ENCODE measurements at places on chromosomes 7 and 10.

- DNase-seq, result no peak
Observed at GRCh38 chr10:26381986-26382385, 56.2 kb upstream of the APBB1IP start.

DNA sequence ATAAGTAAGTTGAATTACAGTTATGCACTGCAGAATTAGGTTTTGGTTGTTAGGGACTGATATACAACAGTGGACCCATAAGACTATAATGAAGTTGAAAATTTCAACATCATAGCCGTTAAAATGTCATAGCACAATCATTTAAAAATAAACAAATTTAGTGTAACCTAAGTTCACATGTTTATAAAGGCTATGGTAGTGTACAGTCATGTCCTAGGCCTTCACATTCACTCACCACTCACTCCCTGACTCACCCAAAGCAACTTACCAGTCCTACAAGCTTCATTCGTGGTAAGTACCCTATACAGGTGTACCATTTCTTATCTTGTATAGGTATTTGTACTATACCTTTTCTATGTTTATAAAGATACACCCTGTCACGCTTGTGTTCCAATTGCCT lies 113.7 kb downstream of the RAB11FIP2 start:
- no peak for DNase-seq

- DNase-seq, result no peak
Observed at GRCh38 chr10:74922921-74923320, 96.5 kb downstream of the KAT6B start.

GRCh38 chr7:147541261-147541660 lies 1049.3 kb upstream of the C7orf33 start:
- no peak for DNase-seq

DNA sequence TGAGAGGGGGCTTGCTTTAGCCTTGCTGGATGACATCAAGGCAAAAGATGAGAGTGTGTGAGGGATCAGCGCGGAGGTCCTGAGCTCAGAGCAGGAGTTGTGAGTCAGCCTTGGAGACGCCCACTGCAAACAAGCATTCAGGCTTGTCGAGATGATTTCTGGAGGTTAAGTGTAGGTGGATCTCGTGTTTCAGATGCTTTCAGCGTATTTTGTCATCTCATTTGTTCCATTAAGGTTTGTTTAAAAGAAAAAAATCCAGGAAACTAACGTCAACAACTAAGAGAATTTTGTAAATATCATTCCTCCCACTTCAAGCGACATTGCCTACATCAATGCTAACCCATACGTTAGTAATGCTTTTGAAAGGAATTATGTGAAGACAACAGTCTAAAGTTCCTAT lies 715.4 kb upstream of the NRP1 start:
- no peak for DNase-seq

- no peak for DNase-seq
Observed at GRCh38 chr10:72011468-72011867, 47.3 kb downstream of the CHST3 start.

DNA sequence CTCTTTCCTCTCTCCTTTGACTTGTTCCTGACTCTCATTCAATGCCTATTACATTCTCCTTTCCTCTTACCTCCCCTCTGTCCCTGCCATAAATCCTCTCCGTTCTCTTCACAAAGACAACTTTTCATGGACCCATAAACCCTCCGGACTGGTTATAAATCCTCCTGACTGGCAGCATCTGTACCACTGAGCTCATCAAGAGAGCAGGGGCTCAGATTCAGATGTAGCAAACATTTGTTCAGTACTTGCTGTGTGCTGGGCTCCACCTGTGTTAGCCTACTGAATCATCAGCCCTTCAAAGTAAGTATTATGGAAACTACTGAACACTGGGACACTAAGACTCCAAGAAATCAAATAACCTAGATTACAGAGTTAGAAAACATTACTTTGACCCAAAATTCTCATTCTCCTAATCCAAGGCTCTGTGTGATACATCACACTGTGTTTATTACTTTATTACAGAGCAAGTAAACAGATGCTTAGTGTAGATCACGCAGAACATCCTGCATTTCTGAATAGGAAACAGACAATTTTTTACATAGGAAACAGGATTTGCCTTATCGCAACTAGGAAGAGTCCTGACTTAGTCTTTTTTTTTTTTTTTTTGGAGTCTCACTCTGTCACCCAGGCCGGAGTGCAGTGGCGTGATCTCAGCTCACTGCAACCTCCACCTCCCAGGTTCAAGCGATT lies 108.6 kb upstream of the PDE1C start:
- DNase-seq, result no peak

DNA sequence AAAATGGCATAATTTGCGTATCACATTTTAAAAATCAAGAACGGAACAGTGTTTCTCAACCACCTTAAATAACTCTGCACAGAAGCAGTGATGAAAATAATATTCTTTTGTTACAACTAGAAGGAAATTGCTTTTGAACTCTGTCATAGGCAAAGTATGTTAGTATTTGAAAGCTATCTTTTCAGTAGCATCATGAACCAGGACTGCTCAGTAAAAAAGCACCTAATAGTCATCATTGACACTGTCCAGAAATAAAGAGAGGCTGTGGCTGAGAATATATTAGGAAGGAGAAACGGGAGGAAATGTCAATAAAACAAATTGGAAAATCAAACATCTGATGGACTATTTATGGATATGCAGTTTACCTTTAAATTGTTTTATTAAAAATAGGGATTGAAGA lies 237.2 kb upstream of the AKR1E2 start:
- no peak for DNase-seq

DNA sequence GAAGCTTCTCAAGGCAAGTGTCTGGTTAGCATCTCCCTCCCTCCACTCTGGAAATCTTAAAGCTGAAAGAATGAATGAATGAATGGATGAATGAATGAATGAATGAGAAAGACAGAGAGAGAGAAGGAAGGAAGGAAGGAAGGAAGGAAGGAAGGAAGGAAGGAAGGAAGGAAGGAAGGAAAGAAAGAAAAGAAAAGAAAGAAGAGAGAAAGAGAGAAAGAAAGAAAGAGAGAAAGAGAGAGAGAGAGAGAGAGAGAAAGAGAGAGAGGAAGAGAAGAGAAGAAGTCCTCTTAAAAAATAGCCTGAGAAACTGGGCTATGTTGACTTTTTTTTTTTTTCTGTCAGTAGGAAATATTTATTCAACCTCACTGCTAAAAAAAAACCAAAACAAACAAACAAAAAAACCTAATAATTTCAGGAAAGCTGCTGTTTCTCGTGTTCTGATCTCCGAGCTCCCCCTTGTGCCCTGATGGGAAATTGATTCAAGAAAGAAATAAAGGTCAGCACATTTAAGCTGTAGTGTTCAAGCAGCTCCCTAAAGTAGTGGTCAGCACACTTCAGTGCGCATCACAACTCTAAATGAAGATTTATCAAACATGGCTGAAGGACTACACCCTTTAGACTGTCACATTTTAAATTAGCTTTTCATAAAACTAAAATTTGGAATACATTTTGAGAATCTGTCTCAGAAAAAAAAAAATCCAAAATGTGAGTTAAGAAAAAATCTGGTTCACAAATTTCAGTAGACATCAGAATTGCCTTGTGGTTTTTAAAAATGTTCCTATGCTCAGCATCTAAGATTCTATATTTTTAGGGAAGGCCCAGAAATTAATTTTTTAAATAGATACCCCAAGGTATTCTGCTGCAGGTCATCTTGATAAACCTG lies 154.3 kb downstream of the ELAPOR2 start:
- DNase-seq, result no peak

DNA sequence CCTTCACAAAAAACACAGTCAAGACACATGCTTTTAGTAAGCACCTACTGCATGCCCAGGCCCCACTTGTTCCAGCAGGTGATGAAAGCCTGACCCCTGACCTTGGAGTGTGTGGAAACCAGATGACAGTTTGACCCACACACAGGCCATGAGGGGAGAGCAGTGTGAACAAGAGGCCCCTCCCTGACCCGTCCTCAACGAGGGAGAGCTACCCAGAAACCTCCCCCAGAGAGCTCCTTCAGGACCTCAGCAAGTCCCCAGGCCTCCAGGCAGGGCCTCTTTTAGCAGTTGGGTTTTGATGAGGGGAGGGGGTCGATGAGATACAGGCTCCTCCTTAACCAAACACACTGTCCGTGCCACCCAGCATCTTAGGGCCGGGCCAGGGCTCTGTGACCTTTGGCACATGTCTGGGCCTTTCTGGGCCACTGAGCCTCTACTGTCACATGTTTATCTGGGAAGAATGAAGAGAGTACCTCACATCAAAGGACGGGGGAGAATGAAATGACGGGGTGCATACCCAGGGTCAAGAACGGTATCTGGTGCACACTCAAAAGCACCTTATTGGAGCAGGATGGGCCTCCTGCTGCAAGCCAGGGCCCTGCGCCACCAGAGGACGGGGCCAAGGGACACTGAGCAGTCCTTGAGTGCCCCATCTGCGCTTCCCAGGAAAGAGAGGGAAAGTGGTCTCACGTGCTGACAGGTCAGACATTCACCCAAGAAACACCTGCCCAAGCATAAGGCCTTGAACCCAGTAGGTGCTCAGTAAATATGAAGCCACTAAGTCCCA lies 202.6 kb upstream of the ZMIZ1 start:
- DNase-seq, result no peak

DNA sequence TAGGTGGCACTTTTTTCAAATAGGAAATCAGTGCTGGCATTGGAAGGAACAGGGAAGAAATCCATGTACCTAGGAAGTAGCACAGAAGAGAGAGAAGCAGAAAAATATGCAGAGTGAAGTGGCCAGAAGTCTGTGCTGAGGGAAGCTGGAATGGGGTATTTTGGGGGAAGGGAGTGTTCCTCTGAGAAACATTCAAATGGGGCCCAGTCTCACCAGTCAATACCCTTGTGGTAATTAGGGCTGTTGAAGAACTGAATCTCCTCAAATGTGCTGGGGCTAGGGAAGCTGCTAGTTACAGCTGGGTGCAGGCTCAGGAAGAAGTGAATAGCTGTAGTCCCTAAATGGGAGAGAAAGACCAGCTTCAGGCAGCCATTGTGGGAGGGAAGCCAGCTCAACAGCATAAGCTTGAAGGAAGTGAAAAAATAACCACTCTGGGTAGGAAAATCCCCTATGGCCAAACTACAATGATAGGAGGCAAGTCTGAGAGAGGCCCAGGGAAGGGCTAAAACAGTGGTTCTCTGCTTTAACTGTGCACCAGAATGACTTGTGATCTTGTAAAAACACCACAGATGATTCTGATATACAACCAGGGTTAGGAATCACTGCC lies 7.6 kb downstream of the NDST2 start:
- DNase-seq, result no peak

- no peak for DNase-seq
Observed at GRCh38 chr10:1874533-1874932, 137.2 kb upstream of the ADARB2 start.

- no peak for DNase-seq
Observed at GRCh38 chr7:109616551-109617069, 1046.9 kb downstream of the DNAJB9 start.

- DNase-seq, result no peak
Observed at GRCh38 chr7:77570330-77571011, 33.4 kb downstream of the PTPN12 start.

GRCh38 chr7:132065193-132065988 lies 509.0 kb upstream of the PODXL start:
- DNase-seq, result no peak

DNA sequence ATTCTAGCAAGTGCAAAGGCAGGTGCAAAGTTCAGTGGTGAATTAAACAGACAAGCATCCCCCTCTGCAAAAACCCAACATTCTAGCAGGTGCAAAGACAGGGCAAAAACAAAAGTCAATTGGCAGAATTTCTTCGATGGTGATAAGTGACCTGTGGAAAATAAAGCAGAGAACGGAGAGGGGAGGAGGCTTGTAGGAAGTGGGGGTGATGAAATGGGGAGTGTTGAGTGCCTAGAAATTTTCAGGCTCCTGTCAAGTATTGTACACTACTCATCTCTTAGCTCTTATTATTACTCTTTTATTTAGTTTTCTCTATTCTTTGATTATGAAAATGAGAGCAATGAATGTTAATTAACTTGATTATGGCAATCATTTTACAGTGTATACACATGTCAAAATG lies 2.4 kb upstream of the CD36 start:
- DNase-seq, result no peak

- no peak for DNase-seq
Observed at GRCh38 chr10:16521311-16522016, at the start of gene C1QL3. Gene C1QL3, minus strand, starts transcription at chr10:16521879. Its CDS starts 814 bp downstream, at chr10:16521065.

- DNase-seq, result no peak
Observed at GRCh38 chr7:52463341-52463740, 572.1 kb upstream of the POM121L12 start.

DNA sequence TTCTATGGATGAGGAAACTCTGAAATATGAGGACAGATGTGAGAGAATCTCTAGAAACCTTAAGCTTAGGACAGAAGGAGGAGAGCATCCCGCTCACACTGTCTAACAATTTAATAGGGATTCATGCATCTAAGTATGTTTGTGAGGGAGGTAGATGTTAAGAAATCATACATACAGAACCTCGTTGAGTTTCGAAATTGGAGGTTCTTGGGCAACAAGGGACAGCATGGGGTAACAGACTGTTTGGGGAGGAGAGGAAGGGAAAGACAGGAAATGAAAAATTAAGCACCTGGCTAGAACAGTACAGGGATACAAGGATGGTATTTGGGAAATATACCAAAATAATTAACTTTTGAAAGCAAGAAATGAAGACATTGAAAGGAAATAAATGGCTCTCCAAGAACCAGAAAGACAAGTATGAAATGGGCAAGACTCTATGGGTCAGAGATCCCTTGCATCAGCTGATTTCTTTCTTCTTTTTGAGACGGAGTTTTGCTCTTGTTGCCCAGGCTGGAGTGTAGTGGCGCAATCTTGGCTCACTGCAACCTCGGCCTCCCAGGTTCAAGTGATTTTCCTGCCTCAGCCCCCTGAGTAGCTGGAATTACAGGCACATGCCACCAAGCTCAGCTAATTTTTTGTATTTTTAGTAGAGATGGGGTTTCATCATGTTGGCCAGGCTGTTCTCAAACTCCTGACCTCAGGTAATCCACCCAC lies 207.9 kb downstream of the CTNNA3 start:
- no peak for DNase-seq

GRCh38 chr10:93437086-93437945 lies 44.8 kb downstream of the MYOF start:
- no peak for DNase-seq

- no peak for DNase-seq
Observed at GRCh38 chr10:44334621-44335184, 50.2 kb downstream of the CXCL12 start.

DNA sequence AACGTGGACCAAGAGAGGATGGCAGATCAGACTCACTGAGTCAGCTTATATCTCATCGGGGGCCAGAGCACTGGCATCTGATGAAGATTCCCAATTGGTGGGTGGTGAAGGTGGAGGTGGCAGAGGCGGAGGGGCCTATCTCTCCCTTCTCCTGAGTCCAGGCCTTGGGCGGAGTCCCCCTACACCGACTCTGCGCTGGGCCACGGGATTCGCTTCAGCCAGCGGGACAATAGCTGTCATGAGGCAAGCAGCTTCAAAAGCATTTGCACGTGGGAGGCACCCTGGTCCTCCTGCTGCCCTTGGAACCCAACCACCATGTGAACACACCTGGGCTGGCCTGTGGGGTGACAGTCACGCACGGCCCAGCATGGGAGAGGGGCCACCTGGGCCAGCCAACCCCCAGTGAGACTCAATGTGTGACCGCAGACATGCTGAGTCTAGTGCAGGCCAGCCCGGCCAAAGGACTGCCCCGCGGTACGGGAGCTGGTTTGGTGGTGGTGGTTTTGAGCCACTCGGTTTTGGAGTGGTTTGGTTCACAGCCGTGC lies 466.8 kb upstream of the FOXK1 start:
- no peak for DNase-seq

GRCh38 chr10:96260014-96260413 lies 11.4 kb downstream of the BLNK start:
- no peak for DNase-seq

All from naive thymus-derived CD4-positive, alpha-beta T cell (primary cell).